HEK293T (cell line): ENCODE measurements at places on chromosomes 3 and 15.

DNA sequence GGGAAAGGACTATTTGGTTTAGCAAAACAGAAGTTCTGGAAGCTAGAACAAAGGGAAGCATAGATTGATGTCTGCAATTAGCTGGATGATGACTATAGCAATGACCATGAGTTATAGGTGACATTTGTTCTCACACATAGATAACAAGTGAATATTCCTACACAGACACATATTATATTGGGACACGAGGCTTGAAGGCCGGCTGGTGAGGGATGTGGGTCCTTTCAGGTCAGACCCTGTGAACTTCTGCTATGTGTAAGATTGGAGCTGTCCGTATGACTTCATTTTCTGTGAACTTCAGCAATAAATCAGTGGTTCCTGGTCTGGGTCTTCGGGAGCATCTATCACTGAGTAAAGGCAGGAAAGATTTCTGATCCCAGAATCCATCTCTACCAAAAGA, 253.6 kb upstream of the CFAP20DC start:
- DNase-seq, result no peak

GRCh38 chr3:39156421-39156820, 3.0 kb upstream of the CSRNP1 start:
- no peak for DNase-seq

GRCh38 chr15:76064375-76064774, 4.6 kb downstream of the TMEM266 start:
- DNase-seq, result no peak

GRCh38 chr15:41096178-41096577, 19.9 kb downstream of the INO80 start:
- no peak for DNase-seq

DNA sequence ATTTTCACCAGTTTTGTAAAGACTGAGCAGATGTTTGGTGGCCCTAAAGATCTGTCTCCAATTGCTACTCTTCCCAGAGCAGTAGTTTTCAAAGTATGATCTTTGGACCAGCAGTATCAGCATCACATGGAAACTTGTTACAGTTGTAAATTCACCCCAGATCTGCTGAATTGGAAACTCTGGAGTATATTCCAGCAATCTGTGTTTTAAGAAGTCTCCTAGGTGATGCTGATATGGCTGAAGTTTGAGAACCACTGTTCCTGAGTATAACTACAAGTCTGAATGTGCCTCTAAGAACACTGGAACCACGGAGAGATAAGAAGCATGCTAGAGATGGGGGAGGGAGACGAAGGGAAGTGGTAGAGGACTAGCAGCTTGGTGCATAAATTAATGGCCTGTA, 45.7 kb downstream of the NUDT16 start:
- DNase-seq, result no peak
